Amygdala (tissue), 56 donors: ENCODE measurements at places on chromosomes 2 and 18.

DNA sequence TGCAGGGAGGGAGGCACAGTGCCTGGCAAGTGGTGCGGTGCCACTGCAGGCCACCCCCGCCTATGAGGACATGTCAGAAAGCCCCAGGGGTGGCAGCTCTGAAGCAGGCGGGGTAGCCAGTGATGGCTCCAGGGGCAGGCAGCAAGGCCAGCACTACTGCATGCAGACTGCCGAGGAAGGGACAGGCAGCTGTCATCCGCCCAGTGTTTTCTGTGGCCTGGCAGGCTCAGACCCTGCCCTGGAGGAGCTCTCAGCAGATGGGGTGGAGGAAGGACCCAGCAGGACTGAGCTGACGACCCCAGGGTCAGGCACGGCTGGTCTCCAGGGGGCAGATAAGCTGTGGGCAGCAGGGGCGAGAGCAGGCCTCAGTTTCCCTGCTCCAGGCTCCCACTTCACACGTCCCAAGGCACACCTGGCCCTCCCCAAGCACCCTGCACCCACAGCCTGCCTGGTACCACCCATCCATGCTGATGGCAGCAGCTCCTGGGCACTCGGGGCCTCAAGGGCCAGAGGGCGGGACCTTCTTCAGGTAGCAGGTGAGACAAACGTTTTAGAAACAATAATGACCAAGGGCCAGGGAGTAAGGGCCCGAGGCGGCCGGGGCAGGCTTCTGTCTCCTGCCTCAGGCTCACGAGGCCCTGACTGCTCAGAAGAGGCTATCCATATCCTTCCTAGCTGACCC is 48.5 kb downstream of the HS6ST1 start:
- DNase-seq = no peak

- DNase-seq = no peak
These were observed 53.7 kb downstream of the SGPP2 start for GRCh38 chr2:222477962-222478608.

- no peak for DNase-seq
These were observed 299.9 kb downstream of the CCDC74A start for GRCh38 chr2:131827481-131828163.

DNA sequence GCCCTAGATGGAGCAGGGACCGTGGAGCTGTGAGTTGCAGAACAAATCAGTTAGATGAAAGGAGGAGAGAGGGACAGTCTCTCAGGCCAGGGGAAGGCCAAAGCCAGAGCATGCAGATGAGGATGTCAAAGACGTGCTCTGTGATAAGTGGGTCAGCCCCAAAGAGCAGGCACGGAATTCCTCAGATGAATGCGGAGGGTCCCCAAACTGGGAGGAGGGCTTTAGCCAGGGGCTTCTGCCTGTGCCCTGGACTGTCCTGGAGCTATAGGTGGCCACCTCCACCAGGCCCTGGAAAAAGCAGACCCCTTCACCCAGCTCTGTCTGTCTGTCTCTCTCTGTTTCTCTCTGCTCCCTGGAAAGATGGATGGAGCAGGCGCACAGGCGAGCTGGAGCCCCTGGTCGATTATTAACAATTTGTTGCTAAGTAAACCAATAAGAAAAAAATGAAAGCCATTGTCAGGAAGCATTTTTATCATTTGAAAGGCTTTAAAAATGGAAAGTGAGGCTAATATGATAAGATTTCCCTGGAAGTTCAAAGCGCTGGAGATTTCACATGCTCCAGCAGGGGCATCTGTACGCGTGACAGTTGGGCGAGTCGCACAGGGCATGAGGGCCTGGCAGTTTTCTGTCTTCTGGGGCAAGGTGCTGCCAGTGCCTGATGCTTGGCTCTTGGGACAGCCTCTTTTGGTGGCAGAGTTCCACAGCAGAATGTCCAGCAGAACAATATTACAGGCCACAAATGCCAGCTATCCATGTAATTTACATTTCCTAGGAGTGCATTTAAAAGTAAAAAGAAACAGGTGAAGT is 241.0 kb downstream of the GLI2 start:
- no peak for DNase-seq

DNA sequence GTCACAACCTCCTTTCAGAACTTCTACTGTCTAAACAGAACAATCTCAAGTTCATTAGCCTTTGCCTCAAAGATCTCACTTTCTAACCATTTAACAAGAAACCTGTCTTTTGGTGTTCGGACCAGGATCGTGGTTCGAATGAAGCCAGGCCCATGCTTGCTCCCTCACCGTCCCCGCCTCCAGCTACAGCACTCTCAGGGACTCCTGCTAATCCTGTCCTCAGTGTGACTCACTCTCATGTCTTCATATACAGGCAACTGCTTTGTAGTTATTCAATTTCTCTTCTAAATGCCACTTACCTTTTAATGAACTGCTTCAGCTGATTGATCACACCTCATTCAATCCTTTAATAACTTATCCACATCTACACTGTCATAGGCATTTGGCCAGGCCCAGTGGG is 15.8 kb downstream of the SERTAD2 start:
- no peak for DNase-seq

DNA sequence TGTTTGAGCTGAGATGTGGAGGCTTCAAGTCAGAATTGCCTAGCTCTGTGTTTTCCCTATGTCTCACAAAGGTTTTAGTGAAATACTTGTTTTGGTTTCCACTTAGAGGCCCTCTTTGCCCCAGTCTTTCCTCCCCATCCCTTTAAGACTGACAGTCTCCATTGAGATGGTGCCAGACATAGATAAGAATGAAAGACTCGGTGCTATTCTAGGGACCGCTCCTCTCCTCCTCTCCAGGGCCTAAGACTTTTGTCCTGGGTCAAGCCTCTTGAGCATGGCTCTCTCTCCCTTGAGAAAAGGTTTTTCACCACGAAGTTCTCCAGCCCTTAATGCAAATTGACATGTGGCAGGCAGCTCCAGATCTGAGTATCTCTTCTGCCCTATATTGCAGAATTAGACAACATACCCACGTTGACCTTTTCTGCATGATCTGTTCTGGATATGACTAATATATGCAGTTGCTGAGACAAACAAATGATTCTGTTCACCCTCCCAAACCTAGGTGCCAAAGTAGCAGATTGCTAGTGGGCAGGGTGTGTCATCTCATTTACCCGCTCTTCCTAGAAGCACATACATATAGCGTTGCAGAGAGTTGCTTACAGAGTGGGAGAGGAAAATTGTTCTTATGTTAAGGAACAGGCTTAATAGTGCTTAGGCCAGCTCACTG is 47.5 kb upstream of the ACSL3 start:
- no peak for DNase-seq

DNA sequence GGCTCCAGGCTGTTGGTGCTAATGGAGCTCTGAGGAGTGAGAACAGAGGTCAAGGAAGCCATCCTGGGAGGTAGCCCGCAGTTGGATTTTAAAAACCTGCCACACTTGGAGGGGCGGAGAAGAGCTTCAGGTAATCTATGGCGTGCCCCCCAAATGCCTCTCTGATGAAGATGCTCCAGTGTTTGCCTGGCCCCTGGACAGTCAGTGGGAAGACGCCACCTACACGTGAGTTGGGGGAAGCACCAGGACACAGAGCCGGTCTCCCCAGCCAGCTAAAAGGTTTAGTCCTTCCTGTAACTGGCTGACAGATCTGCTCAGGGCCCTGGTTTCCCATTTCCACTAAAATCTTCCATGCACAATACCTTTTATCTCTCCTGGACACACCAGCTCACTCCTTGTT is 225.0 kb downstream of the TTC32 start:
- no peak for DNase-seq

GRCh38 chr2:162821176-162821575 is 17.4 kb downstream of the KCNH7 start:
- DNase-seq = no peak
